ENCODE measurements at places on chromosomes 3 and 15. TPM values are rescaled to one million over a fixed set of nuclear protein-coding genes. Genes with fewer than 3 reads are reported as not detected.
A peak's percentile ranks its signal among the peaks of the same experiment; 100 is the strongest.

- DNase-seq: no peak
Measured at GRCh38 chr3:175146258-175146657, 287.1 kb downstream of the NAALADL2 start.

DNA sequence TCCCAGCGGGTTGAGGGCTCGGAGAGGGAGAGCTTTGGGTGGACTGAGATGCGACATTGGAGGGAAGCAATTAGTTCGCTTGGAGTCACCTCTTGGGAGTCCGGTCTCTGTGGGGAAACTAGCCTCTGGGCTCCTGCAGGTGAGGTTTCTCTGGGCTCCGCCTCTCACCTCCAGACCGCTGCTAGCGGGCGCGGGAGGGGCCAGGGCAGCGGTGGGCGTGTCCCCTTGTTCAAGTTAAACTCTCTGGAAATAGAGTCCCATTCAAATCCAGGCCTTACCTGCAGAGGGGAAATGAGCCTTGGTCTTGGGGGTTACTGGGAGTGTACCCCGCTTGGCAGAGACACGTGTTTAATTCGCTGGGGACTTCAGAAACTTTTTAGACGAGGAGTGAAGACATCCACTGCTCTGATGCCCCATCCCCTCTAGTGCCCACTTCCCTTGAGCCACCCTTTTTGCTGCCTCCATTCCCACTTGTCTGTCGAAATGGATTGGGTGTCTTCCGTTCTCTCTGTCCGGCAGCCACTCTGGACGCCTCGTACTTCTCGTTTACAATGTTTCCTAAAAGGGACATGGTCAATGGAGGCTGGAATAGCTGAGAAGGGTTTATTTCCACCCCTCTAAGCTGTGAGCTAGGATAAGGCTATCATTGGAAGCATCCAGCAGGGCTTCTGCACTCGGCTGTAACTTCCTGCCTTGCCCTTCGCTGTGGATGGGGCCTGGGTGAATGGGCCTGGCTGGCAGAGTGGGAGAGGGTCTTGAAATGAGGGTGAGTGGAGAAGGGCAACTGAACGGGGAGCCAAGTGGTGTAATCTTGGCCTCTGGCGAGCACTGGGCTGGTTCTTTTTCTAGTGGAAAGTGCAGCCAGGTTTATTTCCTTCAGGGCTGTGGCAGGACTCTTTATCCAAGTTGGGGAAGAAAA lies 1.1 kb downstream of the MITF start:
- DNase-seq: peak; percentile 18

- no peak for DNase-seq
Measured at GRCh38 chr15:51450001-51450400, 108.5 kb downstream of the GLDN start.

- no peak for DNase-seq
Measured at GRCh38 chr3:53286727-53287126, 30.9 kb upstream of the TKT start.

GRCh38 chr3:196813903-196814302 lies 53.8 kb upstream of the SENP5 start:
- no peak for DNase-seq

DNA sequence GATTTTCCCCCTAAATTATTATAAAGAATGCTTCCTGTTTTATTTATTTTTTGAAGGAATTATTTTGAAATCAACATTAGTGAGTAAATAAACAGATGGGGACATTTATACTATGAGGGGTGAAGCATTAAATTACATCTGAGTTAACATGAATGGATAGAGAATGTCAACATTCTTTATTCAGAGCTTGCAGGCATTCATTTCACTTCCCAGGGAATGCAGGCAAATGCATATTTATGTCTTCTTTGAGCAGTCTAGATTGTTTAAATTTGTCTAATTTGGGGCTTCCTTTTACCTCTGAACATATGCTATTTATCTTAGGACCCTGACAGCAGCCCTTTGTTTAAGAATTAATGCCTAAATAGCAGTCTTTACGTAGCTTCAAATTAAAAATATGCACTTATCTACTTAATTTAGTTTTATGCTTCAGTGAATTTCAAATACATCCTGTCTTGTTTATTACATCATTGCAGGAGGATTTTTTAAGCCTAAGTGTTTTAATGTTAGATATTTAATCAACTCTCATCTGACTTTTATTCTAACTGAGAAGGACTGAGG lies 630.5 kb upstream of the LMCD1 start:
- DNase-seq: no peak

GRCh38 chr3:32910954-32911353 lies 40.5 kb upstream of the CCR4 start:
- DNase-seq: no peak

DNA sequence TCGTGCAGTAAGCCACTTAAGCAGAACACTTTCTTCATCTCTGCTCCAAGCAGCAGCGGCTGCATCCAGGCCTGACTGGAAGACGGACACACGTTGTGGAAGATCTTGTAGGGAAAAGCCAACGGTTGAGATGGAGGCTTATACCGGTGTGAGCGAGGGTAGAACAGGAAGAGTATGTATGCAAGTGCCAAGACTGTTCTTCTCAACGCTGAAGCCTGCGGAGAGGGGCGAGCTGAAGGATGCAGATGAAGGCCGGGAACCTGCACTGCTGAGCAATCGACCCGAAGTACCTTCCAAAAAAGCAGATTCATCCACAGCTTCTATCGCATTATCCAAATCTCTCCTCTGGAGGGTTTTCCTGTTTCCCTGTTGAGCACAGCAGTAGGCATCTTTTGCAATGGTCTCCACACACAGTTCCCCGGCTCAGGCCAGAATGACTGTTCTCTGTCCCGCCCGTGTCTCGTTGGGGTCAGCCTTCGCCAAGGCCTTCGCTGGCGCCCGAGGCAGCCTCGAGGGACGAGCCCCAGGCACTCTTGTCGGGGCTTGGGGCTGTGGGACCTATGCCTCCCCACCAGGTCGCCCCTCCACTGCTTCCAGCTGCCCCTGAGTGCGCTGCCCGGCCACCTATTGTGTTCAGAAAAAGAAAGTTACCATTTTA lies 22.2 kb upstream of the DYNC1LI1 start:
- no peak for DNase-seq

DNA sequence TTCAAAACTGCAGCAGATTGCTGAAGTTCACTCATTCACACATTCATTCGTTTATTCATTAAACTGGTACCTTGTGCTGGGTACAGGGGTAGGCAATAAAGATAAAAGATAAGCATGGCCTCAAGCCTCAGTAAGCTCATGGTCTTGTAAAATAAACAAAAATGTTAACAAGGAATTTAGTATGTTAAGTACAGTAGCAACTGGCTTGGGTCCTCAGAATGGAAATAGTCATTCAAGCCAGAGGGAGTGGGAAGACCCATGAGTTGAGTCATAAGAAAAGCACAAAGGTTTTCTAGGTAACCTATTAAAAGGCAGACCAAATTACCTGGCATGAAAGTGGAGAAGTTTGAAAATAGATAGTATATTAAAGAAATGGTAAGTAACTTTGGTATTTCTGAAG lies 163.3 kb downstream of the CDIN1 start:
- no peak for DNase-seq

DNA sequence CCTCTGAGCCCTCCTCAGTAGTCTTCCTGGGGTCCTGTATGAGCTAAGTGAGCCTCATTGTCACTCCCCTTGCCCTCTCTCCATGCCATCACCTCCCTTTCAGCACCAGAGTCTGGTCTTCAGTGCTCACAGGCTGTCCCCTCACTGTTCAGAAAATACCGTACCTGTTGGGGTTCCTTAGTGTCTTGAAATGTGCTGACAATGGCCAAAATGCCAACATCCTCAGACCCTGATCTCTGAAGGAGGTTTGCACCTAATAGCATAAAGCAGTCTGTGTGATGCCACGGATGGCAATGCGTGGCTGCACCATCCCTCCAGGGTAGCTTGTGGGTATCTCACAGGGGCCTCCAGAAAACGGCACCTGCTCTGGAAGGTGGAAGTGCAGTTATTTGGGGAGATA lies 301.0 kb upstream of the TLE3 start:
- DNase-seq: no peak

DNA sequence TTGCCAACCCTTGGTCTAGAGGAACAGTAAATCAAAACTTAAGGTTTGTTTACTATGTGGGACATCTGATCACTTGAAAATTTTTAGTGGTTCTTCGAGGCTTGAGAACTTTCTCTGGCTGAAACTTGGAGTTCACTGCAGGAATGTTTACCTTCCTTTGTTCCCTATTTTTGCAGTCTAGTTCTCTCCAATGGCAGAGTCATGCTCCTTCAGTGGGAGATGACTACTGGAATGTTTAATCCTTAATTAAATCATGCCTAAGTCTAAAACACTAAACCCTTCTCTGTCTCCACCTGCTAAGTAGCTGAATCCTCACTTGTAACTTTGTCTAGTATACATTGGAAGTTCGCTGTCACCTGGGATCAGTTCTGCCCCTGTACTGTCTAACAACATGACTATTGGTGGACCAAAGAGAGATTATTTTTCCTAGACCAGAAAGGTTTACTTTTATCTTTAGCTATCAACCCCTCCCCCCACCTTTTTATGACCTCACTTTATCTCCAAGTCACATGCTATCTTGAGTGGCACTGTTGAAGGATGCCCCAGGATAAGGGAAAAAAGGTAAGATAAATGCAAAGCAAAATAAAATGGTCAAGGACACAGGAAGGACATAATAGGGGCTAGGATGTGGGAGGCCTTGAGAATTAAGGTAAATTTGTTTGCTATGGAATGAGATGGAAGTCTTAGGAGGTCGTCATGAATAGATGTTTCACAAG lies 1.2 kb upstream of the ZNF609 start:
- no peak for DNase-seq

DNA sequence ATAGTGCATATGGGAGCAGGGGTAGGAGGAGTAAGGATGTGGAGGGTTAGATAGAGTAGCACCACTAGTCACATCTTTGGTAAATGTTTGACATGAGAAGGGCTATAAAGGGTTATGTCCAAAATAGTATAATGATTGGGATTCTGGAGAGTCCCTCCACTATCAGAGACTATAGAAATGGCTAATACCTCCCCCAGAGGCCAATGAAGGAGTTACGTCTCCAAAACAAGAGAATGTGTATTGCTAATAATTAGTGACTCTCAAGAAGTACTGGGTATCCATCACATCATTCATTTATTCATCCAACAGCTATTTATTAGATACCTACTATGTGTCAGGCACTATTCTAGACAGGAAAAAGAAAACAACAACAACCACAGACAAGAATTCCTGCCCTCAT lies 203.7 kb upstream of the UMPS start:
- DNase-seq: no peak

DNA sequence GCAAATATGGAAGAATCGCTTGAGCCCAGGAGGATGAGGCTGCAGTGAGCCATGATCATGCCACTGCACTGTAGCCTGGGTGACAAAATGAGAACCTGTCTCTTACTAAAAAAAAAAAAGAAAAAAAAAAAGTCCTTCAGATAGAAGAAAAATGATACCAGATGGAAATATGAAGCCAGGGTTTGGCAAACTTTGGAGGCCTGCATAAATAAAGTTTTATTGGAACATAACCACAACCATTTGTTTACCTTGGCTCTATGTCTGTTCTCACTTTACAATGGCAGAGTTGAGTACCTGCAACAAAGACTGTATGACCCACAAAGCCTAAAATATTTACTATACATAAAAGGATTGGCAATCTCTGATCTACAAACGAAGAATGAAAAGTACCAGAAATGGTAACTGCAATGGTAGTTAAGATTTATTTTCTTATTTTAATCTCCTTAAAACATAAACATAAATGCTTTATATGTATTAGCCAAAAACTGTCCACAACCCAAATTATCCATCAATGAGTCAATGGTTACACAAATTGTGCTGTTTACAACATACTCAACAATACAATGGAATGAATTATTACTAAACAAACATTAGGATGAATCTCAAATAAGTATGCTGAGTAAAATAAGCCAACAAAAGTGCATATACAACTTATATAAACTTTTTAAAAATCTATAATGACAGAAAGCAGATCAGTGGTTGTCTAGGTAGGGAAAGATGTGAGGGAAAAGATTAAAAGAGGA lies 41.8 kb downstream of the GOLGB1 start:
- DNase-seq: no peak

DNA sequence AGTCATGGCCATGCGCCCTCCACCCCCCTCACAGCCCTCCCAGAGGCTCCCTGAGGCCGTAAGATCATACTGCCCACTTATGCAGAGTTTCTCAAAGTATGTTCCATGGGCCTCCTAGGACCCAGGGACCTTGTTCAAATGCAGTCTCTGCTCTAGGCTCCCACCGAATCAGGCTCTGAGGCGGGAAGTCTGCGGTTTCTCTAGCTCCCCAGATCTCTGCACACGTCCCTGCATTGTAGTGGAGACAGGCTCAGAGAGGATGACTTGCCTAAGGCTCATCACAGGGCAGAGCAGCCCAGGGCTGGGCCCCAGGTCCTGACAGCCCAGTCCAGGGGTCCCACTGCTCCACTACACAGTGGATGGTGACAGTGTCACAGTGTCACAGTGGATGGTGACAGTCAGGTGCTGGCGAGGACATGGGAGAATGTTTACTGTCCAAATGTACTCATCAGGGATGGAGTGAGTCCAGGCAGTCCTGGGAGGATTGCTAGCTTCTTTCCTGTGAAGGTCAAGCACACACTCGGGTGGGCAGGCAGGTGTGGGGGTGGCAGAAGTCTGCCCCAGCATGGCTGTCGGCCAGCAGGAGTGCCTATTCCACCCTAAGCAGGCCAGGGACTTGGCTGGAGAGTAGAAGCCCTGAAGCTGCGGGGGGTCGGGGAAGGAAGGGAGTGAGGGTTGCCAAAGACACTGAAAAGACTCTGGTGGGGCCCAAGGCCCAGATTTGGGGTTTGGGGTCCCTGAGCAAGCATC lies 12.4 kb downstream of the ANKRD63 start:
- no peak for DNase-seq

- DNase-seq: no peak
Measured at GRCh38 chr3:186320862-186321568, 41.0 kb downstream of the DGKG start.

- DNase-seq: no peak
Measured at GRCh38 chr15:101296418-101297405, 1.7 kb upstream of the SNRPA1 start.

- no peak for DNase-seq
Measured at GRCh38 chr15:94066046-94066445, 165.3 kb upstream of the MCTP2 start.

- DNase-seq: no peak
Measured at GRCh38 chr3:48855681-48856447, 8.2 kb upstream of the PRKAR2A start.

DNA sequence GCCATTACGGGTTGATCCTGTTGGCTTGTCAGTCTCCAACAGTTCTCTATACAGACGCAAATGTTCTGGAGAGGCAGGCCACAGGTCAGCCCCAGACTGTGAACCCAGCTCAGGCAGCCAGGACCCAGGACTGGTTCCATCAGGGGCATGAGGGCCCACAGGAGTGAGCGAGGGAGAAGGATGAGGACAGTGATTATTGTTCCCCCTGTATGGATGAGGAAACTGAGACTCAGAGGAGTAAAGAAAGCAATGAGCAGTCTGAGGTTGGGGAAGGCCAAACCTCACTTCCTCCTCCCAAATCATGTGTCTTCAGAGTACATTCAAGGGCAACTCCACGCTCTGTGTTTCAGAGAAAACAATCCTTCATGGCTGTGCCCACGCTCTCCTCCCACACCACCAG lies 121.9 kb downstream of the RPLP1 start:
- no peak for DNase-seq

Gene IL12A
- 0.14 TPM for total RNA-seq

Gene TPRG1
- total RNA-seq: 3.9 TPM

Gene SNX4
- total RNA-seq: 42.9 TPM

Data from mucosa of gallbladder (tissue), 1 donor.